Motor neuron (in vitro differentiated cells): ENCODE measurements at places on chromosomes 7 and 10.

GRCh38 chr10:72687035-72687434 is 4.9 kb upstream of the MCU start:
- ATAC-seq: no peak

DNA sequence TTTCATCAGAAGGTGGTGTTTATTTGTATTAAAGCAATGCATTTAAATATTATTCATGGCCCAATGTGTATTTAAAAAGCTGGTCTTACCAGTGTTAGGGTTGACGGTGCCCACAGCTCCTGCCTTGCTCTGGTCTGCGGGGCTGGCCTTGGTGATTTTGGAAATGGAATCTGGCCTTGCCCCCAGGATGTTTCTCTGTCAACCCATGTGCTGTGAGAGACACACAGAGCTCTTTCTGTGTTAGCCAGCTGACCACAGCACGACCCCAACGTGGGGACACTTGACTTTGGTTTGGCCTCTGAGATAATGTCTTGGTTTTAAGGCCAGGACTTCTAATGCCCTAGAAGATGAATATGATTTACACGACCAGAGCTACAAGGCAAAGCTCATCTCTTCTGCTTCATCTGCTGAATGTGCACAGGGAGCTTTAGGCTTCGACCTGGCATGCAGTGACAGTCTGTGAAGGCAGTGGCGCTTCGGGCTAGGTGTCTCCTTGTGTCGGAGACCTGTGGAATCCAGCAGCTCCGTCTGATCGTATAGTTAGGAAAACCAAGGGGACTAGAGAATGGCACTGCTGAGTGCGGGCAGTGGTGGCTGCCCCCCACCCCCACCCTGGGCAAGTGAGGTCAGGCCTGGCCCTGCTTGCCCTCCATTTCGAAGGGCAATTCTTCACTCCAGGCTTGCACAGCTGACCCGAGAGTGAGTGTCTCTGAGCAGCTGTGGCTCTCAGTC is 246.1 kb downstream of the EBF3 start:
- ATAC-seq: no peak

- ATAC-seq: peak; percentile 88
Observed at GRCh38 chr7:105769901-105770628, 106.3 kb downstream of the ATXN7L1 start.

- no peak for ATAC-seq
Observed at GRCh38 chr10:50615658-50616057, 8.1 kb downstream of the SGMS1 start.

DNA sequence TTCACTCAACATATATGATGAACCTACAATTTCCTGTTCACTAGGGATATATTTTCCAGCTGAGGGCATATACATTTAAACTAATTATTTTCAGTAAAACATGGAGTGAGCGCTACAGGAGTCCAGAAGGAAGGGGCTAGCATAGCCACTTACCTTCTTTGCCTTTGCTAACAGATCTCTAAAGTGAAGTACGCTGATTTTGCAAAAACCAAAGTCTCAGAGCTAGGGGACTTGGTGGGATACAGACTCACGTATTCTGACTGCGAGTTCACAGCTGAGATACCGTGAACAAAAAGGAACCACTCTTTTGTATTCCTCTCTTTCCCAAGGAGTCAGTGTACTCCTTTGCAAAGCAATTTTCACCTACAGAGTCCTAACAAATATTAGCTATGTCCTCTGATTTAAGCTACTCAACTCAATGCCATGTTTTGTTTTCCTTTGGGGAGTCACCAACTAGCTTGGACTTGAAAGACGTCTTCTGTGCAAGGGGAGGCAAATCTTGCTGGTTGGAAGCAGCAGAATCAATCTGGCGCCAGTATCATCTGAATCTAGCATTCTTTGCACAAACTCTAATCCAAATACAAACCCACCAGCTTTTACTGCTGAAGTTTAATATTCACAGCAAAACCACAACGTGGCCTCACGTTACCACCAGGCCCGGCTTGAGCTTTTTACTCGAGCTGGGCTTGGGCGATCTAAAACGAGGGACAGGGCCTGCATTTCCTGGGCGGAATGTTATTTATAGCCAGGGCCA is 657 bp downstream of the CDNF start:
- ATAC-seq: no peak

- no peak for ATAC-seq
Observed at GRCh38 chr7:68760556-68760955, 837.7 kb upstream of the AUTS2 start.

DNA sequence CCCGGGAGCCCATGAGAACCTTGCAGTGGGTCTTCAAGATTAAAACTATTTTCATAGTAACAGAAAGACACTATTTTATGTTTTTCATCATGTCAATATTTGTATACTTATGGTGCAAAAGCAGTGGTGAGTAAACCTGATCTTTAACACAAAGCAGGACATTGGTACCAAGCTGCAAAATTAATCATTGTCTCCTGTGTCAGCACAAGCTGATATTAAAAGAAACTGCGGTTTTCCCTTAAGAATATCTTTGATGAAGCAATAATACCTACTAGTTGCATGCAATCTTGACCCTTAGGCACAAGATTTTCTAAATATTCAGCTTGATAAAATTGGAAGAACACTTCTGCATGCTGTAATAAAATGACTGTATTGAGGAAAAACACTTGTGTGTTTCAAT is 121.7 kb downstream of the MDFIC start:
- no peak for ATAC-seq
